Activated CD4-positive, alpha-beta T cell treated with anti-CD3 and anti-CD28 coated beads for 1 hour (primary cell): ENCODE measurements at places on chromosomes 1 and 21.

DNA sequence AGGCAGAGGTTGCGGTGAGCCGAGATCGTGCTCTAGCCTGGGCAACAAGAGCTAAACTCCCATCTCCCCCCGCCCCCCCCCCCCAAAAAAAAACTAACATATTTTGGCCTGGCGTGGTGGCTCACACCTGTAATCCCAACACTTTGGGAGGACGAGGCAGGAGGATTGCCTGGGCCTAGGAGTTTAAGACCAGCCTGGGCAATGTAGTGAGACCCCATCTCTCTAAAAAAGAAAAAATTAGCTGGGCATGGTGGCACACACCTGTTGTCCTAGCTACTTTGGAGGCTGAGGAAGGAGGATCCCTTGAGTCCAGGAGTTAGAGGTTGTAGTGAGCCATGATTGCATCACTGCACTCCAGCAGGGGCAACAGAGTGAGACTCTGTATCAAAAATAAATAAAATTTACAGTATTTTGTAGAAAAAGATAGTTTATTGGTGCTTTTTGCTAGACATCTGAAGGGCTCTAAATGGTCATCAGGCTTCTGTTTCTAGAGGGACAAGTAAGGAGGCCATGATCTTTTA is 9.0 kb downstream of the YTHDF2 start:
- no peak for DNase-seq

DNA sequence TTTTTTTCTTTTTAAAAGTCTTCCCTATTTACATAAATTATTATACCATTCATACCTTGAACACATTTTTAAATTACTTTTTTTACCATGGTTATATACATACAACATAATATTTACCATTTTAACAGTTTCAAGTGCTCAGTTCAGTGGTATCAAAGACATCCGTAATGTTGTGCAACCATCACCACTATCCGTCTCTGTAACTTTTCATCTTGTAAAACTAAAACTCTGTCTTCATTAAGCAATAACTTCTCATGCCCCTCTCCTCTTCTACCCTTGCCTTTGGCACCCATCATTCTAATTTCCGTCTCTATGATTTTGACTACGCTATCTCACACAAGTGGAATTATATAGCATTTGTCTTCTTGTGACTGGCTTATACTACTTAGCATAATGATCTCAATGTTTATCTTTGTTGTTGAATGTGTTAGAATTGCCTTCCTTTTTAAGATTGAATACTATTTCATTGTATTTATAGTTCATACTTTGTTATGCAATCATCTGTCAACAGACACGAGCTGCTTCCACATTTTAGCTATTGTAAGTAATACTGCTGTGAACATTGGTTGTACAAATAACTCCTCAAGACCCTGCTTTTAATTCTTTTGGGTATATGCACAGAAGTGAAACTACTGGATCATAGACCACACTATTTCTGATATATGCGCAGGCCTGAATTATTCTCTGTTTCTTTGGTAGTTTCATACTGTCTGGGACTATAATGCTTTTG is 689.5 kb upstream of the NCAM2 start:
- no peak for DNase-seq

- DNase-seq: no peak
These were observed 43.3 kb downstream of the FAAP20 start for GRCh38 chr1:2151252-2151651.

- peak; percentile 2 for DNase-seq
These were observed 11.0 kb downstream of the COL6A2 start for GRCh38 chr21:46108827-46109312.

DNA sequence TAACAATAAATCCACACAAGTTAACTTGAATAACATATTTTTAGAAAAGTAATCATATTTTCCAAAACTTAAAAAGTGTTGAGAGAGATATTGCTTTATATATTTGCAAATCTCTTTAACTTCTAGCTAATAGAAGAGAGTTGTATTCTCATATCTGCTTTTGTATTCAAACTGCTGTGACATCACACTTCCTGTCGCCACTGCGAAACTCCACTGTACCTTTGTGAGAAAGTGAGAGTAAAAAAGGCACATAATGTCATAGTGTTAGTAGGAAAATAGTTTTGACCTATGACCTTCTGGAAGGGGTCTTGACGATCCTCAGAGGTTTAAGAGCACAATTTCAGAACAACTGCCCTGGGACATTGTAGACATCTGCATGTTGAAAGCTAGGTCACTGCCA is 21.6 kb downstream of the AK5 start:
- no peak for DNase-seq

DNA sequence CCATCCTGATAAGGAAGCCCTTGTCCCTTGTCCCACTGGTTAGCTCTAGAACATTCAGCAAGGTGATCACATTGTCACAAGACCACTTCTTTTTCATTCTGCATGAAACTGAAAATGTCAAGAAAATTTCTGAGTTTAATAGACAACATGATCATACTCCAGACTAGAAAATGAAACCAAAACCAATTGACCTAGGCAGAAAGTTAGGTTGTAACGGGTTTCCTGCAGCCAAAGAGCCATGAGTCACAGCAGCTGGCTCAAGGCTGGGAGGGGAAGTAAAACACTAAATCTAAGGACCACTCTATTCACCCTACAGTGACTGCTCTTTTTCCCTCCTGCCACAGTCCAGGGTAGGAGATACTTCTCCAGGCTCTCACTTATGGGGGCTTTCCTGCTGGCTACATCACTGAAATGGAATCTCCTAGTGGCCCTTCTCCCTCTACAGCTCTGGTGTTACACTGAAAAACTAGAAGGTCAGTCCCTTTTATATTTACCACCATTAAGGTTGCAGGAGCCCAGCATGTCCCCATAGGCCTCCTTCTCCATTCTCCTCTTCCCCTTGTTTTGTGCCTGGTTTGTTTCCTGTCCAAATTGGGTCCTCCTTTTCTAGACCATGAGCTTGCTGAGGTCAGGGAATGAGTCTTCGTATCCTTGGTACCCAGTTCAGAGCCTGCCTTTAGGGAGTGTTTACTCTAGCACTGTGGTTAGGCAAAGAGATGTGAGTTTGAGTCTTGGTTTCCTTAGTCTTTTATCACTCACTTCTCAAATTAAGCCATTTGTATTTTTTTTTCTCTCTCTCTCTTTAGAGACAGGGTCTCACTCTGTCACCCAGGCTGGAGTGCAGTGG is 236.5 kb upstream of the JUN start:
- peak; percentile 17 for DNase-seq

DNA sequence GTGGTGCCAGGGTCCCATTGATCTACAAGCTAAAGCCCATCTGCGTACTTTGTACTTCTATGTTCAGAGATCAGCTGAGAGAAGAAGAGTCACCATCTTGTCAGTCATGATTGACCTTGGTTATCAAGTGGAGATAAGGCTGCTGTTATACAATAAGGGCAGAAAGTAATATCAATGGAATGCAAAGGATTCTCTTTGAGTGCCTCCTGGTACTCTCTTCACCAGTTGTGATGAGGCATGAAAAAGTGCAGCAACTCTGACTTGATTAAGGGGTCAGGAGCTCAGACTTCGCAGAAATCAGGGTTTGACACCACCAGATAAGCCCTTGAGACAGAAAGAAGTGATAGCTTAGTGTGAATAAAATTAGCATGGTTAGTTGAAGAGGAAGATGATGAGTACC is 25.7 kb upstream of the SYT14 start:
- DNase-seq: no peak

DNA sequence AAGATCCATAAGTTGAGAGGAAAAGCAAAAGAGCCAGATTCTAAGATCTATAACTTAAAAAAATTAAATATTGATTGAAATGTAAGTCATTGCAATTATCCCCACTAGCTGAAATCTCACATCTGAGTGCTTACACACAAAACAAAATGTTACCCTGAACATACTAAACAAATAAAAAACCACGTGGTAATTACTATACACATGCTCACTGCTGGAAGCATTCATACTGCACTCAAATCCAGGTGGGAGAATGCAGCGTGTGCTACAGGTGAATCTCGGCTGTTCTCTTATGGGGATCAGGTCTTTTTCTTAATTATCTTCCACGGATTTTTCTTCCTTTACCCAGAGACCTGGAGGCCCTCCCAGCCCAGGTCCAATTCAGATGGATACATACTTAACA is 74.3 kb downstream of the SDC3 start:
- no peak for DNase-seq

- no peak for DNase-seq
These were observed 163.5 kb upstream of the IVNS1ABP start for GRCh38 chr1:185480545-185480944.

GRCh38 chr1:41813226-41813625 is 105.5 kb downstream of the HIVEP3 start:
- no peak for DNase-seq

GRCh38 chr1:213492161-213493041 is 441.4 kb downstream of the RPS6KC1 start:
- no peak for DNase-seq

DNA sequence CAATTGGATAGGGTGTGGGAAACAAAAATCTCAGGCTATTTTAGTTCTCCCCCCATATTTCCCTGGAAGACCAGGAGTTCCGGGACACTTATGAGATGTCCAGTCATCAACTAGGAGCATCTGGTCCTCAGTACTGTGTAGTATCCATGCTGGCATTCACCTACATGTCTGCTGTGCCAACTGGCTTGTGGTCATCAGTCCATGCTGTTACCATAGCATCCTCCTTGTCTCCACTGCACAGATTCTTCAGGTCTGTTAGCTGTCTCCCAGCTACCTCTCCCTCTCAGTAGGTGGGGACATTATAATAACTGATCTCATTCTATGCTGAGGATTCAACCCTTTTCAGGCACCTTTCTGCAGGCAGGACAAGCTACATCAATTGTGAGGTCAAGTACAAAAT is 302.9 kb downstream of the BARHL2 start:
- no peak for DNase-seq

- DNase-seq: no peak
These were observed 629.1 kb downstream of the RWDD3 start for GRCh38 chr1:95863086-95863485.

DNA sequence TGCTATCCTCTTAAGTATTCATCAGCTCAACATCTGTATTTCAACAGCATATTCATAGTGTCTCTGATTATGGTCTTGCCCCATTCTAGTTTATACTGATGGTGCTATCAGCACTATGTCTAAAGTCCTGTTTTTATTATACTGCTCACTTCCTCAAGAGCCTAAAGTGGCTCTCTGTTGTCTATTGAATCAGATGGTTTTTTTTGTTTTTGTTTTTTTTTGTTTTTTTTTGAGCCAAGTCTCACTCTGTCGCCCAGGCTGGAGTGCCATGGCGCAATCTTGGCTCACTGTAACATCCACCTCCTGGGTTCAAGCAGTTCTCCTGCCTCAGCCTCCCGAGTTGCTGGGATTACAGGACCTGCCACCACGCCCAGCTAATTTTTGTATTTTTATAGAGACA is 6.1 kb downstream of the STX12 start:
- no peak for DNase-seq

- no peak for DNase-seq
These were observed 2.7 kb downstream of the ETNK2 start for GRCh38 chr1:204149107-204149506.

DNA sequence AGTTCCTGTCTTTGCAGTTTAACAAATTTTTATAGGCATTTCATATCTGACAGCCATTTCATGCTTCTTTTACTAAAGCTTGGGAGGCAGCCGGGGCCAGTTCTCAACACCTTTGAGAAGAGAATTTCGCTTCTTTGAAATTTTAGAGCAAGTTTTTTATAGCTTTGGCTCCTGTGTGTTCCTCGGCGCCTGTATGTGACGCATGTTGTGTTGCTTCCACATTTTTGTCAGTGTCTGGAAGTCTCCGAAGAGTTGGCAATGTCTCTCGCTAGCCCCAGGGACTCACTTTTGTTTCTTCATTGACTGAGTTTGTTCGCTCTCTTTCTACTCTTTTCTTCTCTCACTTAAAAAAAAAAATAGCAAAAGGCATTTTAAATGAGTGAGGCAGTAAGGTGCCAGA is 386.9 kb upstream of the PLXNA2 start:
- no peak for DNase-seq

DNA sequence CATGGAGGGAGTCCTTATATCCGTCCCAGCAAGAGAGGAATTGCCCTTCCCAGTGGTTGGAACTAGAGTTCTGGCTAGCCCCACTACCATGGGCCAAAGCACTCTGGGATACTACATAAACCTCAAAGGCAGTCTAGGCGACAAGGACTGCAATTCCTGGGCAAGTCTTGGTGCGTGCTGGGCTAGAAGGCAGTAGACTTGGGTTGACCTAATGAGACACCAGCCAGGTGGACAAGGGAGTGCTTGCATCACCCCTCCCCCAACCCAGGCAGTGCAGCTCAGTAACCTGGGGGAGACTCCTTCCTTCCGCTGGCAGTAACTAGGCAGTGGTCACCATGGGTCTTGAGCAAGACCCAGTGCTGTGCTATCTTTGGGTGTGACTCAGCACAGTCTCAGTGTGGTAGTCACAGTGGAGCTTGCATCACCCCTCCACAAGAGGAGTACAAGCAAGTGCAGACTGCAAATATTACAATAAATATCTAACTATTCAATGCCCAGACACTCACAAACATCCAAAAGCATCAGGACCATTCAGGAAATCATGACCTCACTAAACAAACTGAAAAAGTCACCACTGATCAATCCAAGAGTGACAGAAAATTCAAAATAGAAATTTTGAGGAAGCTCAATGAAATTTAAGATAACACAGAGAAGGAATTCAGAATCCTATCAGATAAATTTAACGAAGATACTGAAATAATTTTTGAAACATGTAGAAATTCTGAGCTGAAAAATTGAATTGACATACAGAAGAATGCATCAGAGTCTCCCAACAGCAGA is 84.7 kb upstream of the LYPLAL1 start:
- DNase-seq: no peak

DNA sequence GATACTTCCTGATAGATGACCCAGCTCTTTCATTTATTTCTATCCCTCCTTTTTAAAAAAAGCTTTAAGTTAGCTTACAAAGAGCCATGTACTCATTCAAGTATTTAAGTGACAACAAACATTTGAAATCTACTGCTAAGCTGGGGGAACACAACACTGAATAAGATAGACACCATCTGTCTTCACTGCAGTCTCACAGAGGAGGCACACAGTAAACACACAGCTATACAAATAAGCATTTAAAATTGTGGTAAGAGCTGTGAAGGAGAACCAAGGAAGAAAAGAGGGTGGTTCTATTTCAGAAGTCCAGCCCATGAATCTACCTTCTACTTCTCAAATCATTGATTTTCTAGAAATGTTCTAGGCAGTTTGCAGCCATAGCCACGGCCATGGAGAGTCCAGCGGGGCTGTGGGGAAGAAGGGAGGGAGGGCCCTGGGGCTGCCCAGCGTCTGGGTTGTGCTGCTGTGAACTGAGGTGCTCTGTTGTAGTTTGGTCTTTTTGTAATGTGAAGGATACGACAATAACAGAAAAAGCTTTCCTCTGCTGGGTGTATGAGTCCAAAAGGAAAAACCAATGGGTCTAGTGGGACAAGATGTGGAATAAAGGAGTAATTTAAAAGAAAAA is 28.2 kb downstream of the PRDM2 start:
- DNase-seq: no peak
